IPS-NIHi11 (cell line): ENCODE measurements at places on chromosomes 1 and 21.

DNA sequence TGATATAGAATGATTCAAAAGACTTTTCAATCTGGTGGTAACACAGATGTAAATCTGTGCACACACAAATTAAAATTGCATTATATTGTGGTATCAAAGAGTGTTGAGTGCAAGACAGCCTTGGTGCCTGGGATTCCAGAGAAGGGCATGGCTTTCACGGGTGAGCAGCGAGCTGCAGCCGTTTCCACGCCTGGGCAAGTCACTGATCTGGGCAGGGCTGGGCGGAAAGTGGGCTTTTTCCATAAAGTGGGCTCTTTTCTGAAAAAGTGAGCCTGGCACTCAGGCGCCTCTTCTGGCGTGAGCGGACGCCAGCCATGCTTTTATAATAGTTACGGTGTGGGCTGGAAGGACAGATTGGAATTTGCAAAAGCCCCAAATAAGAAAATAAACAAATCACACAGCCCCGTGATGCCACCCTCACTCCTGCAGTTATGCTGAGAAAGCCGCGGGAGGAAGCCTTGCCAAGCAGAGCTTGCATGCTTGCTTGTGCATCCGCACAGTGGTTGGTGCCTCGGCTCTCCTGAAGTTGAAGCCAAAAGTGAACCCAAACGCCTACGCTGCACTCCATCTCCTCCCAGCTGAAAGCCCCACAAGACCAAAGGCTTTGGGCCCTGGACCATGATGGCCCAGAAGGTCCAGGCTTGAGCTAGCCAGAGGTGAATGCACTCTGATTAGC is 7.1 kb upstream of the C1orf115 start:
- no peak for DNase-seq

GRCh38 chr1:205528887-205529825 is 24.7 kb downstream of the CDK18 start:
- peak; percentile 98 for DNase-seq

DNA sequence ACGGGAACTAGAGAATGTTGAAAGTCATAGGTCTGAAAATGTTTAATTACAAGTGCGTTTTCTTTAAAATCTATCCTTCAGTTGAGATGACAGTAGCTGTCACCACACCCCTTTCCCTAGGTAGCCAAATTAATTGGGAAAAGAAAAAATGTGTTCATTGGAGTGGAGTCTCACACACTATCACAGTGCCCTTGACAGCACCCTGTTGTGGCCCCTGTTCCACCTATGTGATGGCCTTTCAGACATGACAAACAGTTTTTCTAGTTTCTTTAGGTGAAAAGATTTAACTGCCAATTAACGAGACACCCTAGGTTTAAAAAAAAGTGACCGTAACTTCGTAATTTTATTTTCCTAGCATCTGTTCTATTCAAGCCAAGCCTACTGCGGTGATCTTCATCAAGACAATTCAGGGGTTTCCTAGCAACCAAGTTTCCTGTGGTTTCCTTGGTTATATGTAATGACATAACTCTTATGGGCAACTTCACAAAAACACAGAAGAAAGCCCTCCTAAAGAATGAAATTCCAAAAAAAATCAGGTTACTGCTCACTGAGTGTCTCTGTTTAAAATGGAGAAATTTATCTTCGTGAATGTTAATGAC is 298.3 kb downstream of the PDE4B start:
- peak; percentile 10 for DNase-seq

DNA sequence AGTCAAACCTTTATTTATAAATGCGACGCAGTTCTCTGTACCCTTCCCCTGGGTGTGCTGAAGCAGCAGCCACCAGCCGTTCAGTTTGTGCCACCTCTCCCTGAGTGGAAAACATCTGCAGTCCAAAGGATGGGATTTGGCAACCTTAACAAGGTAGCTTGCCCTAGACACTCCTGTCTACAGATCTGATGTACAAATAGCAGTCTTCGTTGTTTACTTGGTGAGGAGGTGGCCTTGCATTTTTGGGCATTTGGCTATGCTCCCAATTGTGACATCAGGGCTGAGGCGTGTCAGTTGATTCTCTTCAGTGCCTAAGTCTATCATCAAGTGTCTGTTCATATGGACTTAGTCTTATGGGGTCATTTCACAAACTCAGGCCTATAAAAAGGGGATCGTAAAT is 59.8 kb downstream of the KDM1A start:
- DNase-seq = no peak

GRCh38 chr1:40620586-40621210 is 44.8 kb downstream of the RIMS3 start:
- DNase-seq = no peak

DNA sequence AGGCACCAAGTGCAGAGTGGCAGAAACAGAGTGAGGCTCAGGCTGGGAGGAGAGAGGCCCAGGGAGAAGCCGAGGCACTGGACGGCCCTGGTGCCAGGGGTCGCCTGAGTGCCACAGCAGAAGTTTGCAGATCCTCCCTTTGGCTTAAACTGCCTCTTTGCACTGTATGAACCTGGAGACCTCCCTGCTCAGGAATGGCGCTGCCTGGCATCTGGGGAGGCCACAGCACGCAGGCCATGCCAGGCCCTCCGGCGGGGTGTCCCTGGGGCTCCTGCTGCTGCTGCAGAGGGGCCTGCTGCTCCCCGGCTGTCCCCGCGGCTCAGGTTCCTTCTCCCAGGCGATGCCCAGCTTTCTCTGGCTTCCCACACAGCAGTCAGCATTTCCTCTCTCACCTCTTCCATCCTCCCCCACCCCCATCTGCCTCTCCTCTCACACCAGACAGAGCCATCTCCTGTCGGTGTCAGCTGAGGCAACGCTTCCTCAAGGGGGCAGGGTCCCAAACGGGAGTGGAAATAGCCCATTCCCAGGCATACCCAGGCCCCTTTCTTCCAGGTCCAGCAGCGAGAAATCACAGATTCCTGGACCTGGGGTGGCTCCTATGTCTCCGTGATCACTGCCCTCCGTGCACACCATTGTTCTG is 35.2 kb downstream of the SYT6 start:
- DNase-seq = peak; percentile 67

DNA sequence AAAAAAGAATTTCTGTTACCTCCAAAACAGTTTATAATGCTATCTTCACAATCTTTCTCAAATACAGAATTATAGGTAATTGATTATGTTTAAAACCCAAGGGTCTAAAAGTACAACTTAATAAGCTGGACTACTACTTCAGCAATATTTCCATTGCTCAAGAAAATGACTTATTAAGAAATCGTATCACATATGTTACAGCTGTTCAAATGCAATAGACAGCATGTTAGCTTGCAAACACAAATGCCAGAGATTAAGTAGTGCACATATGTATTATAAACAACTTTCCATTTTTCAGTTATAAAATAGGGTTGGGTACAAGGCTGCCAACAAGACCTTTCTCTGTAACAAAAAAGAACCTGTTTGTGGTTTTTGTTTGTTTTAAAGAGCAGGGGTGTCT is 211.0 kb upstream of the DMRTA2 start:
- DNase-seq = no peak

DNA sequence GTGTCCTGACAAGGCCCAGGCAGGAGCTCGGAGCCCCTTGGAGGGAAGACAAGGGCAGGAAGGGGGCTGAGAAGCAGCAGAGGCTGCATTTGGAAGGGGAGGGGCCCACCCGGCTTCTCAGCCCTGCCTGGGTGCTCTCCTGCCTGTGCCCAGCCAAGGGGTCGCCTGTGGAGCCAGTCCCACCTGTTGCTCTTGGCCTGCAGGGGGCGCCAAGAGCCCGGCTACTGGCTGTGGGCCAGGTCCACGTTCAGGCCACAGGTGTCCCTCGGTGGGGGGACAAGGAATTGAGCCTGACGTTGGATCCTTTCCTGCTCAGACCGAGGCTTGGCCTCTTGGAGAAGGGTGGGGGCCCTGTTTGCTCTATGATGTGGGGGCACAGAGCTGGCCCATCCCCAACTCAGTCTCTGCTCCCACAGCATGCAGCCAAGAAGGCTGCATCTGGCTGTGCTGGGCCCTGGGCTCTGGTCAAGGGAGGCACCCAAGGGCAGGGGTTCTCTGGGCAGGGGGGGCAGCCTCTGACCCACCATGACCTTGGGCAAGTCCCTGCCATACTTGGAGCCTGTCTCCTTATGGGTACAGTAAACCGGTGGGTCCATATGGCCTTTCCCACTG is 10.9 kb downstream of the WNT4 start:
- peak; percentile 97 for DNase-seq

- DNase-seq = peak; percentile 22
Measured at GRCh38 chr1:205988585-205988995, 14.6 kb downstream of the RAB7B start.

DNA sequence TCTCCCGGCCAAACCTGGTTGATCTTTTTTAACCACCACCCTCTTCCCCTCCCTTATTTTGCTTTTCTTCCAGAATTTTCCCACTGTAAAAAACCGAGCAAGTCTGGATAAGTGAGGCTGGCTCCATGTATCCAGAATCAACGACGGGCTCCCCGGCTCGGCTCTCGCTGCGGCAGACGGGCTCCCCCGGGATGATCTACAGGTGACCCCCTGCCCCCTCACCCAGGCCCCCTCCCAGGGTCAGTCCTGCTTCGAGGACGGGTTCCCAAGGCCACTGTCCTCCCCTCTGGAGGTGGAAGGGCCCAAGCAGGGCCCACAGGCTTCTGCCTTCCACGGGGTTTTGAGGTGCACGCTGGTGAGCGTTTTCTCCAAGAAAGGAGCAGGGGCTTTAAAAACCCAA is 5.2 kb upstream of the KCNAB2 start:
- no peak for DNase-seq

DNA sequence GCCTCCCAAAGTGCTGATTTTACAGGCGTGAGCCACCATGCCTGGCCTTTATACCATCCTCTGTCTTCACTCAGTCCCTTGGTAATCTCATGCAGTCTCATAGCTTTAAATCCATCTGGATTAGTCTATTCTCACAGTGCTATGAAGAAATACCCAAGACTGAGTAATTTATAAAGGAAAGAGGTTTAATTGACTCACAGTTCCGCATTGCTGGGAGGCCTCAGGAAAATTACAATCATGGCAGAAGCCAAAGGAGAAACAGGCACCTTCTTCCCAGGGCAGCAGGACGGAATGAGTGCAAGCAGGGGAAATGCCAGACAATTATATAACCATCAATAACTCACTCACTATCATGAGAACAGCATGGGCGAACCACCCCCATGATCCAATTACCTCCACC is 49.1 kb upstream of the CPLANE2 start:
- no peak for DNase-seq

DNA sequence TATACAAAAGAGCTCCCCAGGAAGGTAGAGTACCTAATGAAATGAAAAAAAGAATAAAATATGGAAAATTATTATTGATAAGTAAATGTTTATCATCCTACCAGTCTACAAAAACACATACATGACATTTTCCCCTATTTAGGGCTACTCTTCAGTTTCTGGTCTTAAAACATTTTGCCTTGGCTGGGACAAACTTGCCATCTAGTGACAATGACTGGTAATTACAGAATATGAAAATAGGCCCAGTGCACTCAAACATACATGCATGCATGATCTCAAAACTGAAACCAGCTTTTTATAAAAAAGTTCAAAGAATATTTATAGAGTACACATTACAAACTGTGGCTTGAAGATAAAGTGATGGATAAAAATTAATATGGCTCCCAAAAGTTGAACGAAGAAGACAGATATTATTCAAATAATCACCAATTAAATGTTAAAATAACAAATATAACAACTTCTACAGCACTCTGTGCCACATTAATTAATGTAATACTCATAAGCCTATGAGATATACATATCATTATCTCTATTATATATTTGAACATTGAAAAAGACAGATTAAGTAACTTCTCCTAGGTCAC is 10.5 kb upstream of the RNPC3 start:
- DNase-seq = peak; percentile 23

GRCh38 chr1:247362153-247362552 is 30.5 kb upstream of the ZNF496 start:
- no peak for DNase-seq

DNA sequence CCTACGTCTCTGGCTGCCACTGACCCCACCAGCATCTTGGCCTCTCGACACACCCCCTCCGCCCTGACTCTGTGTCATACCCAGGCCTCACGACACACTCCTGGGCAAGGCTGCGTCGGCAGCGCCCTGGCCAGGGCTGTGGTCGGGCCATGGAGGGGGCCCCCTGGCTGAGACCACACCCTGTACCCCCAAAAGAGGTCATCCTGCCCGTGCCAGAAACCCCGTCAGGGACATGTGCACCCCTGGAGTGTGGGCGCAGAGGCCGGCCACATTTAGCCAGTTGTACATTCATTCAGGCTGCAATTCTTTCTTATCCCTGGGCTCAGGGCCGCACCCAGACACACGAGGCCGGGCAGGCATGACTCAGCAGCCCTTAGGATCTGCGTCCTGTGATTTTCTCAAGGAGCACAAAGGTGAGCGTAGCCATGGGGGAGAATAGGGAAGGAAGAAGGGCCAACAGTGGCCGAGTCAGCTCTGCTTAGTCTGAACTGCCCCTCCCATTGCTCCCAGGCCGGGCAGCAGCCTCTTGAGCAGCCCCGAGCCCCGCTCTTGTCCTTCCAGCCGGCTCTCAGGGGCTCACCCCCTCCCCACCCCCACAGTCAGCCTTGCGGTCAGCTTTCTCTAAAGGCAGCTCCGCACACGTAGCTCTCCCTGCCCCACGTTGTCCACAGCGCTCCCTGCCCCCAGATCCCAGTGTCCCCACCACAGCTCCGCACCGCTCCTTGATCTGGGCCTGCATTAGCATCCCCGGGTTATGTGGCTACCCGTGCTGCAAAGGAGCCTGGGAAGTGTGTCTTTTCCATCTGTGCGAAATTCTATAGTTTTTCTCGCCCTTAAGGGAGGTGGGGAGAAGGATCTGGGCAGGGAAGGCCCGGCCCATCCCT is 7.9 kb downstream of the CSTB start:
- DNase-seq = peak; percentile 34

DNA sequence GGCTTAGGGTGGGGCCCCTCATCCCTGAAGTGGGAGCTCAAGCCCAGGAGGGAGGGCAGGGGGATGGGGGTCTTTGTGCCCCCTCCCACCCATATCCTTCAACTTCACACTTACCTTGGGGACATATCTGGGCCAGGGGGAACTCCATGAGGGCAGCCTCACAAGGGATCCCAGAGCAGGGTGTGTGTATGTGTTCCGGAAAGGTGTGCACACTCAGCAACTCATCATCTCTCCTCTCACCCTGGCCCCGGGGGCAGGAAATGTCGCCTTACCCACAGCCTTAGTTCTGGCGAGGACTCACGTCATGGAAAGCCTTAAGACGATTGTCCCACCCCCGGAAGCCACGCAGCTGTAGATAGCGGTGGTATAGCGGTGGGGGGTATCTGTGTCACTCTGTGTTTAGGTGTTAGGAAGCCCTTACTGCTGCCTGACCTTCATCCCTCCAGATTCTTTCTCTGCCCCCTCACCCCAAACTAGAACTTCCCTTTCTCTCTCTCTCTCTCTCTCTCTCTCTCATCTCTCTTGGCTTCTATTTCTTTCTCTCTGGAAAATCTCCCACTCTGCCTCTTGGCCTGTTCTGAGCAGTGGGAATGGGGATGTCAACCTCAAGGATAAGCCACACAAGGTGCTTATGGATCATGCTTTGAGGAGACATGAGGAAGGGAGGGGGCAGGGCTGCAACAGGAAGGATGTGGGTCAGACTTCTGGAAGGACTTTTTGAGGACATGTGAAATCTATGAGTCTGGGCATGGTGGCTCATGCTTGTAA is at the start of gene SH2D2A:
Gene SH2D2A (minus strand): TSS at position 288 of the 768 bp plus-strand sequence. CDS start 140 bp downstream, at position 148.
- no peak for DNase-seq

GRCh38 chr1:167996266-167996665 is 59.4 kb upstream of the MPC2 start:
- DNase-seq = no peak
